ENCODE measurements at places on chromosomes 7 and 10.
A peak's percentile ranks its signal among the peaks of the same experiment; 100 is the strongest.

DNA sequence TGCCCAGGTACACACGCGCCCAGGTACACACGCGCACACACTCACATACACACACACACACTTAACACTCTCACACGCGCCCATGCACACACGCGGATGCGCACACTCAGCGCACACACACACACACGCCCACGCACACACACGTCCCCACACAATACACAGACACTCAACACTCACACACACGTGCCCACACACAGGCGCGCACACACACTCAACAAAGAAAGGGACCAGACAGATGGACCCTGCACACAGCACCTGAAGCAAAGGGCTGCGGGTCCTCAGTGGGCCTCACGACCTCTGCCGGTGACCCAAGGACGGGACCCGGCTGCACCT lies 257.4 kb downstream of the ZMYND11 start:
- DNase-seq = no peak

DNA sequence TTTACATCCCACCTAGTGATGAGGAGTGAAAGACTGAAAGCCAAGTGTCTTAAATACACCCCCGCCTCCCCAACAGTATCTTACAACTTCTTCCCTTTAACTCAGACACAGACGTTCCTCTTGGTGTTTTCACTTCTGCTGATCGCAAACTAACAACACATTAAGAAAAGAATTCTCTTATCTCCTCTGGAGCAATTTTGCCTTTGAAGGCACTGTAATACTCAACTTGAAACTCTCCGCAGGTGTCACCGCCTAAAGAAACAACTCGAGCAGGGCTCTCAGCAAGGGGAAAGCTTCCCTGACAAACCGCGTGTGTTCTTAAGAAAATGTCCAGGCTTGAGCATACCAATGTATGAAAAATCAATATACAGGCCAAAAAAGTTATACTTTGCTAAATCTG lies 452 bp downstream of the SEMA3C start:
- no peak for DNase-seq

GRCh38 chr10:19946791-19947190 lies 130.6 kb downstream of the PLXDC2 start:
- no peak for DNase-seq

DNA sequence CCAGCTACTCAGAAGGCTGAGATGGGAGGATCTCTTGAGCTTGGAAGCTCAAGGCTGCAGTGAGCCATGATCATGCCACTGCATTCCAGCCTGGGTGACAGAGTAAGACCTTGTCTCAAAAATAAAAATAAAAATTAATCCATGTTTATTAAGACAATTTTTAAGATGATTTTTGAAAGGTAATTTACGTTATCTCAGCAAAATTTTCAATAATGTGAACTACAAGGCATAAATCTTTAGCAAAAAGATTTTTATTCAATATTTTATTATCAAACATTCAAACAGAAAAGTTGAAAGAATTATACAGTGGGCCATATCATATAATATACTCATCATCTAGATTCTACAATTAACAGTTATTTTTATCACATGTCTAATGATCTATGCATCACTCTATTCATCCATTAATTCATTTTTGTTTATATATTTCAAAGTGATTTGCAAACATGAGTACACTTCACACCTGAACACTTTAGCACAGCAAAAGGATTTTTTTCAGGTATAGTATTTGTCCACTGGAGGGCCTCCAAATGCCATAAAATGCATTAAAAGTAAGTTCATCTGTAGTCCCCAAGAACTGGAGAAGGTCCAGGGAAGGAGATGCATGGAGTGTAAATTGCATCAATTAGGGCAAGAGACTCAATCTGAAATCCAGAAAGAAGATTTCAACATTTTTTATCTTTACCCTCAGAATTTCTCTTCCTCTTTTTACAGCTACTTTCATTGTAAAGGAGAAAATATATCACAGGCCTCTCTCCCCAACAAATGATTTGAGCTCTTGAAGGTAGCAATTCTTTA lies 38.6 kb upstream of the RSBN1L start:
- DNase-seq = no peak

DNA sequence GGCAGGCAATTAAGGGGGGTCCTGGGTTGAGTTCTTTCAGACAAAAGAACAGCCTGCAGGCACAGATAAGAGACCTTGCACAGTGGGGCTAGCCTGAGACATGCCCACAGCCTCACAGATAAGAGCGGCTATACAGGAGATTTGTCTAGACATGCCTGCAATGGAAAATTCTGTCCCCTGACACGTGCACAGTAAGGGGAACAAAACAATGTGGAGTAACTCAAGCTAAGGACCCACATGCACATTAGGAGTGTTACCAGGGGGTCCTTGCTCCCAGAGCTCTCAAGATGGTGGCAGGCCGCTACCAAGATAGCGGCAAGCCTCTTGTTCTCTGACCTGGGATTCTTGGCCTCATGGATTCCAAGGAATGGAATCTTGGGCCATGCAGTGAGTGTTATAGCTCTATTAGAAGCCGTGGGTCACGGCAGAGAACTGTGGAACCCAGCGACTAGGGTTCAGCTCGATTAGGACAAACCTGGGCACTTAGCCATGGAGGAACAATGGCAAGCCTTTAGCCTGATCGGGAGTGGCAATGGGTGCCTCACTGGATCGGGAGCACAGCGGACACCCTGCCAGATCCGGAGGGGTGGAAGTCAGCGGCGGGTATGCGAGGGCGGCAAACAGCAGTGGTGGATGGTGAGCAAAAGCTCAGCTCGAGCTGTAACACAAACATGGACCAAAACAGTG lies 196.9 kb downstream of the CCSER2 start:
- no peak for DNase-seq

- DNase-seq = no peak
These were observed 374.3 kb downstream of the INHBA start for GRCh38 chr7:41328544-41328943.

GRCh38 chr10:16156681-16157080 lies 280.1 kb upstream of the PTER start:
- no peak for DNase-seq

DNA sequence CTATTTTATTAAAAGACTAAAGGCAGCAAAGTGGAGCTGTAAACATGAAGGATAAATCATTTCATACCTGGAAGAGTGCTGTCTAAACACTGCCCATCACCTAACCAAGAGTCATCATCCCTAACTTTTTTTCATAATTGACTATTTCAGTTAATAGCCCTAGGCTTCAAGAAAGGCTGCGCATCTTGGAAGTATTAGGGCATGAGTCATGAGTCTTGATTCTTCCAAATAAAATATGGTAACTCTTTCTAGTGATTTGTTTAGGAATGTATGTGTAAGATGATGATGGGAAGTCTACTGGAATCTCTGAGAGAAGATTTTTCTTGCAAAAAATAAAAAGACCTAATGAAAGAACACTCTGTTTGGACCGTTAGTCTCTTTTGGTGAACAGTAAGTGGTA lies 207.7 kb upstream of the AHR start:
- peak; percentile 58 for DNase-seq

DNA sequence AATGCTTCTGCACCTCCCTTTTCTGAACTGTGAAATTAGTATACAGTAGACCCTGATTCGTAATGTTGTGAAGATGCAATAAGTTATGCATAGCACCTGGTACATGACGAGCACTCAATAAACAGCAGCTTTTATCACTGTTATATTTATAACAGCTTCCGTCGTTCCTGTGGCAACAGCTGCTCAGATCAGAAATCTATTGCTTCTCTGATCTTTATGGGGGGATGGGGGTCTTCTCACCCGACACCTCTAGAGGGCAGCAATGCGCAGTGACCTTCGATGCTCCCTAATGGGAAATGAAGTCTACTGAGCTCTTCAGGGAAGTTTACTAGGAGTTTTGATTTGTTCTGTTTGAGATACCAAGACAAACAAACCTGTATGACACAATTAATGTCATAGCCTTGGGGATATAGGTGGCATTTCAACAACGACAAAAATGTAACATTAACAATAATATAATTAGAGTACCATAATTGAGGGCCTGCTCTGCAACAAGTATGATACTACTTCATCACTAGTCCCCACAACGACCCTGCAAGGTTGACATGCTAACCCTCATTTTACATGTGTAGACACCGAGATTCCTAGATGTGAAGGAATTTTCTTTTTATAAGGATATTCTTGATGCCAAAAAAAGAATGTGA lies 289.6 kb downstream of the SFMBT2 start:
- no peak for DNase-seq

DNA sequence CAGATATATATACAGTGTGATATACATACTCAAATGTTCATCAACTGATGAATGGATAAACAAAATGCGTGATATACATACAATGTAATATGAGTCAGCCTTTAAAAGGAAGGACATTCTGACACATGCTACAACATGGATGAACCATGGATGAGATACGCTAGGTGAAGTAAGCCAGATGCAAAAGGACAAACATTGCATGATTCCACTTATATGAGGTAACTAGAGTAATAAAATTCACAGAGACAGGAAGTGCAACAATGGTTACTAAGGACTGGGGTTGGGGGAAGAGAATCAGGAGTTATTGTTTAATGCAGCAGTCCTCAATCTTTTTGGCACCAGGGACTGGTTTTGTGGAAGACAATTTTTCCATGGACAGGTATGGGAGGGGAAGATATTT lies 47.3 kb upstream of the PIK3AP1 start:
- DNase-seq = no peak

- no peak for DNase-seq
These were observed 271.0 kb downstream of the MTERF1 start for GRCh38 chr7:91609525-91609924.

- no peak for DNase-seq
These were observed at the start of gene ZP3 for GRCh38 chr7:76424413-76425111. ZP3 (plus strand) TSS chr7:76424950; CDS start chr7:76424965, 15 bp downstream.

DNA sequence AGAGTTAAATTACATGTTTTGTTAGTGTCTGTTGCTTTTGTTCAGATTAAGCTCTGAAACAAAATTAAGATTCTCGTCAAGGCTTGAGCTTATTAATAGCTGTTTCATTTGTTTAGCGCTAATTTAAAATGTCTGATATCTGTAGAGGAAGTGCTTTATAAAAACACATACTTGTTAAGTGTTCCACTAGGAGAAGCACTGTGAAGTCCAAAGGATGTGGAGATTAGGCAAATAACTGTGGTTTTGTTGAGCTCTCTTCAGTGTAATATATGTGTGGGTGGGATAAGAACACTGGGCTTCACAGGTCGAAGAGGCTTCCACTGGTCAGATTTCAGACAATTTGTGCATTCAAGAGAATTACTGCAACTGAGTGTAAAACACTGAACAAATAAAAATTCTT lies 242.0 kb downstream of the AUTS2 start:
- no peak for DNase-seq

- DNase-seq = no peak
These were observed 25.2 kb upstream of the UBN2 start for GRCh38 chr7:139205843-139206242.

DNA sequence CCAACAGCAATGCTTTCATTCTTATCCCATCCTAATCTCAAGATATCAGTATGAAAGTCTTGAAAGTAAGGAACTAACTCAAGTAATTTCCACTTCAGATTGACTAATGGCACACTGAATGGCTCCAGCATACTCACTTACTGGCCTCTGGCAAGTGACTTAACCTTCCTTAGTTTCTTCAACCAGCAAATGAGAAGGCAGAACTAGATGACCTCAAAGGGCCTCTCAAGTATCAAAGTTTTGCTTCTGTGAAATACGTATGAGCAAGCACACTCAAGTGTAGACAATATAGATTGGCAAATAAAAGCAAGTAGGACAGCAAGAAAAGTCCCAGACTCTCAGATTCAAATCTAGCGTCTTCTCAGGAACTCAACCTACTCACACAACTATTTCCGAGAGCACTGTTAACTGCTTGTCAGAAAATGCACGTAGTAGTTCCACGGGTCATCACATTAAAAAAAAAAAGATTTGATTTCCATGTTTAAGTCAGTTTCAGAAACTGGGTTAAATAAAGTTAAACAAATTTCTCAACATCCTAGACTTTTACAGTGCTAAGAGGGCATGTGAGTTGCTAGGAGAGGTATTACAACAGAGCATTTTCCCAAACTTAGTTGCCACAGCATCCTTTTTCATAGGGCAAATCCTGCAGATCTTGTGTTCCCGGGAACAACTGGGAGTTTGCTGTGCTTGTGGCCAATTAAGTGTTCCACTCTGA lies 276.9 kb upstream of the KLF14 start:
- DNase-seq = no peak

GRCh38 chr10:112394475-112394875 lies 20.6 kb downstream of the ACSL5 start:
- DNase-seq = no peak

GRCh38 chr7:150479023-150479716 lies 28.7 kb downstream of the GIMAP8 start:
- DNase-seq = no peak

All from amniotic stem cell (primary cell).